ENCODE measurements at places on chromosomes 3 and 15.
A peak's percentile ranks its signal among the peaks of the same experiment; 100 is the strongest.

DNA sequence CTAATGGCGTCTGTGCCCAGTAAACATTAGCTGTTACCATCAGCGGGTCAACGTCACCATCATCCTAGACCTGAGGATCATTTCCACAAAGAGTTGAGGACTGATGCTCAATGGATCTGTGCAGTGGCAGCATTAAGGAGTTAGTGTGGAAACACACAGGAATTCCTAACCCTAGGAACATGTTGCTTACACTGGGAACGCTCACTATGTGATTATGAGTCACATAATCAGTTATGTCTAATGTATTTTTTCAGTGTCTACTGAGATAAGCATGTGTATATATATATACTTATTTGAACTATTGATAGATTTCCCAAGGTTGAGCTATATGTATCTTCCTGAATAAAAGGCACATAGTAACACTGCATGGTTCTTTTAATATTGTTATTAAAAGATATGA, 19.0 kb downstream of the ARNT2 start:
- no peak for DNase-seq

- DNase-seq, result no peak
Measured at GRCh38 chr3:191688756-191689433, 227.9 kb downstream of the PYDC2 start.

- DNase-seq, result no peak
Measured at GRCh38 chr15:88987934-88988671, 74.9 kb upstream of the MFGE8 start.

DNA sequence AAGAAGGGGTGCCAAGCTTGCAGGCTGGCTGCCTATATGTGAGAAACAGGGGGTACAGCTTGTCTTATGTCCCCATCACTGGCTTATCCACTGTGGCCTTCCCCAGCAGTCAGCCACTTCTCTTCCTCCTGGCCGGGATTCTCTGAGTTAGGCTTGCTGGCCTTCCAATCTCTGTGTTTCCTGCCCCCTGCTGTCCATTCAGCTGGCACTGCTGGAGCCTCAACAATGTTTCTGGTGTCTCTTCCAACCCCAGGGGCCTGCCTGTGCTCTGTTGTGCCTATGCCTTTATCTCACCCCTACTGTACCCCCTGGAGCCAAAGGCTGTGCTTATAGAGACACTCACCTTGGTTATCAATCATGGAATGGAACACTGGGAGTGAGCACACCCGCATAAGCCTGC, 36.5 kb downstream of the ANAPC13 start:
- DNase-seq, result peak; percentile 8

GRCh38 chr3:66856533-66856932, 141.6 kb upstream of the KBTBD8 start:
- no peak for DNase-seq

DNA sequence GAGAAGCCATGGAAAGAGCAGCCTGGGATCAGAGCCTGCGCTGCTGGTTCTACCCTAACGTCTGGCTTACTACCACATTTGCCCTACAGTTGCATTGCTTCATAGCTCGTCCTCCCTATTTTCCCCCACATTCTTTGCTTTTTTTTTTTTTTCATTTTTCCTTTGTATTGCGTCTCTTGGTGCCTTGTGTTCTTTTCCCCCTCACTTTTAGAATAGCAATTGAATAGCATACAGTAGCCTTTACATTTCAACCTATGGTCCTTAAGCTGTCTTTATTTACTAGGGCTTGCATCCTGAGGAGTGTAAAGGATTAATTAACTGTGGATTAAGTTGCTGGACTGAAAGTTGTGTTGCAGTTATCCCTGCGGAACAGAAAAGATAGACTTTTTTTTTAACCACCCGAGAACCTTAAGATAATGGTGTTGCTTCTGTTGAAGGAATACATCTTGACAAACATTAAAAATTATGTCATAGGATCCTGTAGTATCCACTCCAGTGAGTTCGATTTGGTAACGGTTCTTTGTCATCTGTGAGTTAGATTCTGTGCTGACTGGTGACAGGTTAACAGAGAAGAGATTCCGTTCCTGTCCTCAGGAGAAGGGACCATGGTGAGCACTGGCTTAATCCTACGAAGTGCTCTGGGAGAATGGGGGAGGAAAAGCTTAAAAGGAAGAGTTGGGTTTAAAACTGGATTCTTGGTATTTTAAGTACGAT, 417.4 kb upstream of the NAALADL2 start:
- peak; percentile 65 for DNase-seq

DNA sequence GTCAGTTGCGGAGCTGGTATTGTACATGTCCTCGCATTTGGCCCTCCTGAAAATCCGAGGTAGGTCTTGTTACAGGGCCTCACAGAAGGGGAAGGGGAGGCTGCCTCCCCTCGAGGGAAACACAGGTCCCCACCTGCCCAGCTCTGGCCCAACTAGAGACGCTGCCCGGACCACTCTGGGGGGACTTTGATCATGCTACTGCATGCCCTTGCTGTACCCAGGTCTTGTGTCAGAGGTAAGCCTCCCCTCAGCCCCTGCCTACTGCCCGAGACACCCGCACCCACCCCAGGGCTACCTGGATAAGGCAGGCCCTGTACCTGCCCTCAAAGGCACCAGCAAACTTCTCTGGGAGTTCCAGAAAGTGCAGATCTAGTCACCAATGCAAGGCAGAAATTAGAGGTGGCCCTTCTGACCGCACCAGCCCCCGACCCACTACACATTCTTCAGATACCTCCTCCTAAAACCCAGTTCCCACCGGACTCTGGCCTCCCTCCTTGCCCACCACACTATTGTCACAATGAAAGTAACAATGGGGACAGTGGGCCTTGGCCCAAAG, 981 bp upstream of the SCAP start:
- DNase-seq, result no peak

- DNase-seq, result no peak
Measured at GRCh38 chr3:62496503-62496902, 123.2 kb upstream of the FEZF2 start.

- DNase-seq, result no peak
Measured at GRCh38 chr3:182760576-182761164, 32.6 kb upstream of the ATP11B start.

GRCh38 chr3:191151653-191152052, 47.4 kb upstream of the OSTN start:
- DNase-seq, result peak; percentile 13

DNA sequence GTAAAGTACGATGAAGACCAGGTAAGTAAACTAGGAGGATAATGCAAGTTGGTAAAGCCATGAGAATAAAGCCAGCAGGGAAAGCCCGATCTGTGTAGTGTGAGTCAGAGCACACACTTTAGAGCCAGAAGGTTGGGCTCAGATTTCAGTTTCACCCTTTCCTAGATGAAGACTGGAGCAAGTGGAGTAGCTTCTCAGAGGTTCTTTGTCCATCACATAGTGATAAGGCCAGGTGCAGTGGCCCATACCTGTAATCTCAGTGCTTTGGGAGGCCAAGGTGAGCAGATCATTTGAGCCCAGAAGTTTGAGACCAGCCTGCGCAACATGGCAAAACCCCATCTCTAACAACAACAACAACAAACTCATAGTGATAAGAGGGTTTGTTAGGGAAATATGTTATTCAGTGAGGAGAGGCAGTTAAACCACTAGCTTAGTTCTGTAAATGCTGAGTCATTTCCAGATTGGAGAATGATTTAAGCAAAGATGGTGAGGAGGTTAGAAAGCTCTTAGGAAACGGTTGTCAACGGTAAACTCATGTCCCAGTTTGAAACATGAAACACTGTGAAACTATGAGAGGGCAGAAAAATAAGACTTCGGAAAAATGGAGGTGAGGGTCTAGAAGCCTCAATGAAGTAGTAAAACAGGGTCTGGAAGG, 39.0 kb downstream of the IL12A start:
- DNase-seq, result no peak

DNA sequence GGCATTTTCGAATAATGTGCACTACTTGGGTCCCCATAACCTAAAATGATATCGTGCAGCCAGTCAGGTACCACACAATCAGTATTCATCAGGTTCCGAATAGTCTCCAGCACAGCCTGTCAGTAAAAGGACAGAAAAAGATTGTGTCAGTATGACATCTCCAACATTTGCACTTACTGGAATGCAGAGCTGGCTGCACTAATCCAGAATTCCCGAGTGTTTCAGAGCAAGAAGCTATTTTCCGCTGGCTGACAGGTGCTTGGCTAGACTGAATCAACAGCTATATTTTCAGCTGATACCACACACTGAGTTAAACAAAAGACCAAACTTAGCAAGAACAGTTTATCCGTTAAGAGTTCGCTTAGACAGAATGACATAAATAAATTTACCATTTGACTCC, 68.8 kb downstream of the AQR start:
- DNase-seq, result peak; percentile 82

DNA sequence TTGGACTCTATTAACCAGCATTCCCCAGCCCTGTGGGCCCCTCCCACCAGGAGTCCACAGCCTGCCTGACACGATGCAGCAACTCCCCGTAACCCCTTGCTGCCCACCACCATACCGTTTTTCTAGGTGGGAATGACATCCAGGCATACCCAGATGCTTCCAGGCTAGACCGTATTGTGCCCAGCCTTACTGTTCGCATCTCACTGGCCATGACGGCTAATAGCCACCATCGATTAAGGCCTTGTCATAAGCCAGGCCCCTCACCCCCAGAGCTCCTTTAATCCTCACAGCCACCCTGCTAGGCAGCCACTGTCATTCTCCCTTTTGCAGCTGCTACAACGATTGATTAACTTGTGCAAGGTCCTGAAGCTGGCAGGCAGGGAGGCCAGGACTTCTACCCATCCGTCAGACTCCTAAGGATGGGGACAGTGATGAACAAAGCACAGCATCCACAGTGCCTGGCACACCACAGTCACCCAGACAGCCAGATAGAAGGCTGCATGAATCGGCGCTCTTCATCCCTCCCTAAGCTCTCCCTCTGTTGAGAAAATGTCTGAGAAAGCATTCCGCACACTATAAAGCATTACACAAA, 60.0 kb upstream of the FLNB start:
- no peak for DNase-seq

DNA sequence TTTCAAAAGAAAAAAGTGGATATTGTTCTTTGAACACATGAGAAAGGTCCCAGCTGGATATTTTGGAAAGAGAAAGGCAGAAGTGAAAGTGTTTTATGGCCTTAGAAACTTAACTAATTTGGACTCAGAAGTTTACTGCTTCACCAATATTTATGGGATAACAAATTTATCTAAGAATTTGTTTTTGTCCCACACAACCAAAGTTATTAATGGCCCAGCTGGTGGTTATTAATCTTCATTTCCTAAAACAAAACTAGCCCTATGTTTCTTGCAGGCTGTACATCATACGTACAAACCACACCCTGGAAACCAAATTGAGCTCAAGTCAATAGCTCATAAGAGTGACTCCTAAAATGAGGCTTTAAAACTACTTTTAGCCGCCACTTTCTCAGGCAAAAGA, 372.9 kb upstream of the LMCD1 start:
- DNase-seq, result no peak

DNA sequence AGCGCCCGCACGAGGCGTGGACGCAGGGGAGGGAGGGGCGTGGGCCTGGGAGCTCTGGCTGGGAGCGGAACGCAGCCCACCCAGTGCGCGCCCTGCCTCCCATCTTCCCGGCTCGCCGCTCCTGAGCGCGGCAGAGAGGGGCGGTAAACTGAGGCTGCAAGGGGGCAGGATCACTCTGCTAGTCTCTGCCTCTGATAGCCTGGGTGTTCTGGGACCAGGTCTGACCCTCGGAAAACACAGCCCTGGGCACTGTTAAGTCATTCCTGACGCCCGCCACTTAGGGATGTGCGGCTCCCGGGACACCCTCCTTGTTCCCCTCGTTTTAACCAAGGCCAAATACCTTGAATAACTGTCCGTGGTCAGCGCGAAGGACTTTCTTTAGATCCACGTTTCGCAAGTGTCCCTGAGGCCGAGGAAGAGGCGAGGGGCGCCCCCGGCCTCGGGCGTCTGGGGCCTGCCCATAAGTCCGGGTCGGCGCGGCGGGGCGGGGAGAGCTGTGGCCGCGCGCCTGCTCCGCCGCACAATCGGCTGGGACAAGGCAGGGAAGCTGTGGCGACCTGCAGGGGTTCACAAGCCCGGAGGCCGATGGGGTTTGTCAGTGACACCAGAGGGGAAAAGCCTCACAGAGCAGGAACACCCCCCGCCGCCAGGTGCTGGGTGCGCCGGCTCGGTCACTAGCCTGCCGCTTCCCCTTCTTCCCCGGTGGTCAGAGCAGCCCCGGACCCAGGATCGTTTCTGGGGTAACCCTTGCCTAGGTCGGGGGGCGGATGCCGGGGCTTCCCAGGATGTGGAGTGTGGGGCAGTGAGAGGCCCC, 1.5 kb downstream of the ITPKA start:
- no peak for DNase-seq

DNA sequence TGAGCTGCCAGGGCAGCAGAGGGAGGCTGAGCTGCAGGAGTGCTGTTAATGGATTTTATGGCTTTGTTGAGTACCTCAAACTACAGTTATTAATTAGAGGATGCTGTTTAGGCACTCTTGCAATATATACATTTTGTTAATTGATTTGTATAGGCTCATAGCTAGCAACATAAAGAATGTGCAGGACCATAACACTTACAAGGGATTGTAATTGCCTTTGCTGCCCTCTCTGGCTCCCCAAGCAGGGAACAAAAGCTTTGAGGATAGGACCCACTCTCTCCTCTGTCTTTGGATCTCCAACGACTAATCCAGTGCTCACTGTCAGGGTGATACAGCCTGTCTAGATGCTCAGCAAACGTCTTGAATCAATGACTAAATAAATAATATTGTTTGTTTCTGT, 1.2 kb upstream of the CLSTN2 start:
- peak; percentile 81 for DNase-seq

DNA sequence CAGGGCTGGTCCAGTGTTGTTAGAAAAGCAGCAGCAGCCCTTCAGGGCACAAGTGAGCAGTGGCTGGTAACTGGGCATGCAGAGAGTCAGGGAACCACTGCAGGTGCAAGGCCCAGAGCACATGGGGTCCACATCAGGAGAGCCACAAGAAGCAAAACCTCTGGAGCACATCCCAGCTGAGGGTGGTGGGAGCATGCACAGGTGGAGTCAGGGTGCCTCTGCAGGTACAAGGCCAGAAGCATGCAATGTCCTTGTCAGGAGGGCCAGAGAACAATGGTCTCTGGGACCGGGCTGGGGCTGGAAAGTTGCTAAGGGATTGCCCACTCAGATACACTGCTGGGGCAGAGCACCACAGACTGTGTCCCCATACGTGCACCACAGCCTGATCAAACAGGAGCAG, 226.1 kb upstream of the UBE2E2 start:
- DNase-seq, result no peak

DNA sequence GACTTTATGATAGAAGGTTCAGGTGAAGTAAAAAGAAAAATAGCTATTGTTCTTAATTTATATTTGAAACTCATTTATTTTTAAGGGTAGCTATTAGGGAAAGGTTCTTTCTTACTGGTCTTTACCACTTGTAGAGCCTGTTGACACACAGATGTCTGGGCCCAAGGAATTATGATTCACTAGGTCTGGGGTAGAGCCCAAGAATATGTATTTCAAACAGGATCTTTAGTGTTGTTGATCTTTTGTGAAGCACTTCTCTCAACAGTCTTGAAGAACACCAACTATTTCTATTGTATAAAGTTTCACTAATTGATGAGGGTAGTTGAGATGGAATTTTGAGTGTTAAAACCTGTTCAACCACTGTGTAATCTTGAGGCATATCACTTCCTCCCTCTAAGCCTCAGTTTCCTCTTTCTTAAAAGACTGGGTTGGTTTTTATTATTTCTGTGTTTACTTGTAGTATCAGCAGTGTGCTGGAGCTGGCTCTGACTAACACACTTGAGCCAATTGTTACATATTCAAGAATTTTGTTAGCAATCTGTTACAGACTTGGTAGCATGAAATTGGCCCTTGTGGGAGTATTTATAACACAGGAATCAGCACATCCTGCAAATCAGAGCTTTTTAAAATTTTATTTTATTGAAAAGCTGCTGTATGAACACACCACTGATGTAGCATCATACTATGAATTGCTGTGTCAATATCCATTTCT, 155.9 kb downstream of the RBMS3 start:
- DNase-seq, result no peak

GRCh38 chr3:81789691-81790090, 28.2 kb upstream of the GBE1 start:
- DNase-seq, result no peak

Data from NCI-H1417 (cell line).